ENCODE measurements at places on chromosomes 5 and 9. TPM values are rescaled to one million over a fixed set of nuclear protein-coding genes. Genes with fewer than 3 reads are reported as not detected.

The ARL14EPL gene
- not detected for total RNA-seq

The LHX3 gene
- not detected for total RNA-seq

The ENTREP1 gene
- 25.0 TPM for total RNA-seq

- peaks cover 6% of the 10 kb centered on the region for H3K27me3 ChIP-seq
- no peak for DNase-seq
- H3K36me3 ChIP-seq, result no peaks in the 10 kb centered on the region
- H3K4me3 ChIP-seq, result no peak overlapping the region
- peaks cover 18% of the 10 kb centered on the region for H3K4me1 ChIP-seq
- no peak overlapping the region for H3K27ac ChIP-seq
Measured at GRCh38 chr5:75058986-75059535, 6.7 kb upstream of the GCNT4 start.

- H3K27ac ChIP-seq, result no peak overlapping the region
- DNase-seq, result no peak
- H3K4me3 ChIP-seq, result no peak overlapping the region
- H3K27me3 ChIP-seq, result no peaks in the 10 kb centered on the region
- no peaks in the 10 kb centered on the region for H3K36me3 ChIP-seq
- no peaks in the 10 kb centered on the region for H3K4me1 ChIP-seq
Measured at GRCh38 chr9:19201899-19202891, 28.3 kb upstream of the DENND4C start.

GRCh38 chr5:140633021-140633471 lies at the start of gene CD14:
Gene CD14, minus strand, starts transcription at chr5:140633175. Its CDS starts 104 bp downstream, at chr5:140633071.
- DNase-seq, result no peak
- H3K4me1 ChIP-seq, result peaks cover 2% of the 10 kb centered on the region
- H3K27me3 ChIP-seq, result no peaks in the 10 kb centered on the region
- no peak within 1 kb of the TSS for H3K27ac ChIP-seq
- no peaks in the 10 kb centered on the region for H3K36me3 ChIP-seq
- no peak within 1 kb of the TSS for H3K4me3 ChIP-seq

- H3K4me1 ChIP-seq, result no peaks in the 10 kb centered on the region
- no peak for DNase-seq
- no peaks in the 10 kb centered on the region for H3K27me3 ChIP-seq
- H3K27ac ChIP-seq, result no peak overlapping the region
- no peaks in the 10 kb centered on the region for H3K36me3 ChIP-seq
Measured at GRCh38 chr5:154034944-154035343, 3.8 kb downstream of the FAM114A2 start.

DNA sequence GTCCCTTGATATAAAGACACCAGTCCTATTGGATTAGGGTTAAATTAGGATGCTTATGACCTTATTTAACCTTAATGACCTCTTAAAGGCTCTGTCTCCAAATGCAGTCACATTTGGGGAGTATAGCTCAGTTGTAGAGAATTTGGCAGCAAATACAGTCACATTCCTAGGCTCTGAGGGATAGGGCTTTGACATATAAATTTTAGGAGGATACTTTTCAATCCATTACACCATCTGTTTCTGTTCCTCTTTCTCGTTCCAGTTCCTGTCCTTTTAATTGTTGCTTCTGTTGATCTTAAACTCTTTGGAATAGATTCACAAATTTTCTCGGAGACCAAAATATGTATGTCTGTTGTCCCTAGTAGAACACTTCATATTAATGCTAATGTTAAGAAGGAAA lies 390.0 kb upstream of the PCSK5 start:
- H3K4me3 ChIP-seq, result no peak overlapping the region
- H3K36me3 ChIP-seq, result no peaks in the 10 kb centered on the region
- no peaks in the 10 kb centered on the region for H3K27me3 ChIP-seq
- H3K27ac ChIP-seq, result no peak overlapping the region
- no peak for DNase-seq
- H3K4me1 ChIP-seq, result no peaks in the 10 kb centered on the region

DNA sequence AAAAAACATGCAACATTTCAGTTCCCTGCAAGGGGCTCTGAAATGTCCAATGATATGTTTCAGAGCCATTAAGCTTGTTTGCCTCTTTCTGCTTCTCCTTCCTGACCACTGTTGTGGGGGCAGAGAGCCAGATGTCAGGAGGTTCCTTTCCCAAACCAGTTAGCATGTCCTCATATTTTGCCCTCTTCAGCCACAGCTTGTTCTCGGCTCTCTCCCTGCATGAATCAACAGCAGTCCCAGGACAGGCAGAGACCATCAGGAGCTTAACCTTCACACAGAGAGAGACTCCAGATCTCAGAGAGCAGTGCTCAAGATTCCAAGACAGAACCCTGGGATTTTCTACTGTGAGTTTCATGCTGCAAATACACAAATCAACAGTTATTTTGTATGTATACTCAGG lies 218.5 kb downstream of the COMMD10 start:
- no peaks in the 10 kb centered on the region for H3K36me3 ChIP-seq
- DNase-seq, result no peak
- no peak overlapping the region for H3K4me3 ChIP-seq
- H3K27ac ChIP-seq, result no peak overlapping the region

- no peak overlapping the region for H3K4me3 ChIP-seq
- H3K4me1 ChIP-seq, result peaks cover 2% of the 10 kb centered on the region
- H3K27ac ChIP-seq, result no peak overlapping the region
- H3K27me3 ChIP-seq, result no peaks in the 10 kb centered on the region
- no peak for DNase-seq
- H3K36me3 ChIP-seq, result no peaks in the 10 kb centered on the region
Measured at GRCh38 chr5:68456756-68457217, 241.2 kb downstream of the PIK3R1 start.

GRCh38 chr5:115838885-115839518 lies 2.4 kb downstream of the ATG12 start:
- H3K36me3 ChIP-seq, result peaks cover 25% of the 10 kb centered on the region
- H3K4me3 ChIP-seq, result peak overlapping the region; percentile 82
- H3K27me3 ChIP-seq, result no peaks in the 10 kb centered on the region
- H3K27ac ChIP-seq, result no peak overlapping the region

DNA sequence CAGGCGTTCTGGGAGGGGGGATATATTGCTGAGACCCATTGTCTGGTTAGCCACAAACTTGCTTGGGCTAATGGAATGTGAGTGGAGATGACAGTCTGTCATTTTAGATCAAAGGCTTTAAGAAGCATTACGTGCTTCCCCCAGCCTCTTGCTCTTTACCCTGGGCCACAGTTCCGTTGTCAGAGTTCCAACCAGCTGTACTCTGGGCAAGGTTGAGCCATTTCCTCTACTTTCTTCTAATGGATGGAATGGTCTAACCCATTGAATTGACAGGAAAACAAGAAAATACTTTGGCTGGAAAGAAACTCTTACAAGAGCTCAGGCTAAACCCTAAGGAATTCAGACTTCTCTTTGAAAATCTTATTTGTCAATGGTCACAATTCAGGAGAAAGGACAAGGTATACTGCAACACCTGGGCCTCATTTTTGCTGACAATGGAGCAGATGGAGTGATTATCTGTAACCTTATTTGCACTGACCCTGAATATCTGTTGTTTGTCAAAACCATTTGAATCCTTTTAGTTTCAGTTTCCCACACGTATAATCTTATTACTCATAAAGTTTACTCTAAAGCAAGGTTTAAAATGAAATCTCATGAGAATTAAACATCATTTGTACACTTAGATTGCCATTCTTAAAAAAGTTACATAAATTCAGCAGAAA lies 231.4 kb downstream of the PDE4D start:
- no peaks in the 10 kb centered on the region for H3K27me3 ChIP-seq
- H3K4me3 ChIP-seq, result no peak overlapping the region
- no peak for DNase-seq
- no peaks in the 10 kb centered on the region for H3K36me3 ChIP-seq
- H3K27ac ChIP-seq, result no peak overlapping the region
- peaks cover 3% of the 10 kb centered on the region for H3K4me1 ChIP-seq

- no peaks in the 10 kb centered on the region for H3K36me3 ChIP-seq
- H3K27me3 ChIP-seq, result no peaks in the 10 kb centered on the region
- no peak for DNase-seq
- H3K4me3 ChIP-seq, result no peak overlapping the region
Measured at GRCh38 chr9:81465468-81466011, 223.8 kb downstream of the TLE1 start.

DNA sequence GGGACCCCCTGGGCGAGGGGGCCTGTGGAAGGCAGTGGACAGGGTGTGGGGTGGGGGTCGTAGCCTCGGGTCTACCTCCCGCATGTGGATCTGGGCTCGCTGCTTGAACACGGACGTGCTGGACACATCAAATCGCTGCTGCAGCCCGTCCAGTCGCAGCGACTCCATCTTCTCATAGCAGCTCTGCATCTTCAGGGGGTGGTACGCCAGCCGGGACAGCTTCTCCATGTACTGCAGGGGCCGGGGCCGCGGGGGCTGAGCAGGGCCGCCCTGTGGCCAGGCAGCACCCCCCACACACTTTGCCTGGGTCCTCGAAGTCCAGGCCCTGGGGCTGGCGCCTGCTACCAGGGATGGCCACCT lies 57.6 kb downstream of the LRSAM1 start:
- no peaks in the 10 kb centered on the region for H3K27me3 ChIP-seq
- no peaks in the 10 kb centered on the region for H3K4me1 ChIP-seq
- no peak overlapping the region for H3K4me3 ChIP-seq
- H3K27ac ChIP-seq, result no peak overlapping the region

DNA sequence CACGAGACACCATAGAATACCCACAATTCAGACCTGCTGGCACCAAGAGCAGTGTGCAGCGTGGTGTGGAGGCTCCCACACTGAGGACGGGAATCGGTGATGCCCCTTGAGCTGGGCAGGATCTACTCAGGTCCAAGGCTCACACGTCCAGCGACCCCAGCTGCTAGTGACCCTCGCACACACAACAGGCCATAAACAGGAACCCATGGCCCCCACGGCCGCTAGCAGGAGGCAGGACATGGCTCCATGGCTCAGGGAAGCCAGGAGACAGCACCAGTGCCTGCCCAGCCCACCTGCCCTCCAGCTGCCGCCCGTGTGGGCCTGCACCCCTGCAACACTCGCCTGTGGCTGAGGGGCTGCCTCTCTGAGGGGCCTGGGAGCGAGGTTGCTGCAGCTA lies 43.4 kb upstream of the SLC9A3 start:
- no peaks in the 10 kb centered on the region for H3K36me3 ChIP-seq
- no peak overlapping the region for H3K27ac ChIP-seq
- no peaks in the 10 kb centered on the region for H3K4me1 ChIP-seq
- H3K4me3 ChIP-seq, result no peak overlapping the region
